Midbrain (tissue), 1 donor: ENCODE measurements at places on chromosomes 4 and X.

- DNase-seq: no peak
Observed at GRCh38 chr4:112282860-112283667, 2.6 kb downstream of the TIFA start.

DNA sequence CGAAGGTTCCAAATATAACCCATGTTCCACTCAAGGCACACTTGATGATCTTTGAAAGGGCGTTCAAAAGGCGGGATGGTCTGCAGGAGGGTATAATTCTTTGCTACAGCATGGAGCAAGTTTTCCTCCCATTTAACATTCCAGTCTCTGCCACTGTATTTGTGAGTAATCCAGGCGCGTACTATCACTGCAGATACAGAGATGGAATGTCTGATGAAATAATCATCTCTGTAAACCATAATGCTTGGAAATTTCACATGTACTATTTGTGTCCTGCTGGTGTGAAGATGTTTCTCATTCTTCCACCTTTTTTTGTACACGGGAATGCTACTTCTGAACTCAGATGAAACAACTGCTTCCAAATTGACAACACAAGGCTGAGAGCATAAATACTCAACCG lies 15.5 kb downstream of the SEL1L3 start:
- no peak for DNase-seq

GRCh38 chr4:147586032-147586431 lies 31.2 kb upstream of the TMEM184C start:
- DNase-seq: no peak

DNA sequence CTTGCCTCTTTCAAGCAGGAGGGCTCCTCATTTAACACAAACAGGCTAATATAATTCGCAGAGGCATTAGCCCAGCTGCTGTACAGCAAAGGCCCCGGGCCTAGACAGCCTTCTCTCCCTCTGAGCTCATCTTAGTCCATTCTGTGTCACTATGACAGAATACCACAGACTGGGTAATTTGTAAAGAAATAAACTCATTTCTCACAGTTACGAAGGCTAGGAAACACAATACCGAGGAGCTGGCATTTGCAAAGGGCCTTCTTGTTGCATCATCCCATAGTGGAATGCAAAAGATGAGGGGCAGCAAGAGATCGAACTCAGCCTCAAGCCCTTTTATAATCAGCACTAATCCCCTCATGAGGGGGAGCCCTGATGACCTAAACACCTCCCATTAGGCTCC lies 48.5 kb downstream of the TSPAN5 start:
- no peak for DNase-seq

- no peak for DNase-seq
Observed at GRCh38 chrX:25043192-25043591, 27.4 kb upstream of the ARX start.

DNA sequence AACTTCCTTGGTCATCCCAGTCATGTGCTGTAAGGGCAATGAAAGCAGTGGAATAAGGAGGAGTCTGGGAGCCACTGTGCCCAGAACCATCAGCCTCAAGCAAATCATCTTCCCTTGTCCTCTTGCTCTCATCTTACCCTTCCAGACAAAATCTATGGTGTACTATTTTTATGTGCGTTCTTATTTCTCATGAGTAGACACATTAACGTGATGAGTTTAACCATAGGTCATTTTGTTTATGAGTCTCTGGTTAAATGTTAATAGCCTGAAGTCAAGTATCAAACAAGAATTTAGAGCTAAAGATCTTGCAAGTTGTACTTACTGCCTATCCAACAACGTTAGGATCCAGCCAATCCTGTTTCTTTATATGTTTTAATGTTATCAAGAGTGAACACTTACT lies 495.3 kb downstream of the SPRY1 start:
- no peak for DNase-seq

- no peak for DNase-seq
Observed at GRCh38 chr4:44740201-44740600, 13.8 kb upstream of the GNPDA2 start.

- no peak for DNase-seq
Observed at GRCh38 chr4:164924670-164925238, 47.8 kb downstream of the APELA start.

DNA sequence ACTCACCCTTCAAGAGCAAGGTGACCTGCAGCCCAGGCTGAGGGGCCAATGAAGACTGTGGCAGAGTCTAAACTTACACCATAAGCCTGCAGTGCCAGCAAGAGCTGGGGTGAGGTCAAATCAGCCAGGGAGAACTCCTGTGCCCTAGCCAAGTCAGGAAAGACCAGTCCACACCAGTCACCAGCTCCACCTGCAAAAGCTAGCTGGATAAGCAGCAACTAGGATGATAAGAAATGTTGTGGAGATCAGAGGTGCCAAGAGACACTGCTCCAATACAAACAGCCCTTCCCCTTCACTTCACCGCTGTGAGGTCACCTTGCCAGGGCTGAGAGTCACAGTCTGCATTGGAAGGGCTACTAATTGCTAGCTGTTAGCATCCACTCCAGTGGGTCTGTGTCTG lies 31.3 kb downstream of the NIPAL1 start:
- DNase-seq: no peak

- no peak for DNase-seq
Observed at GRCh38 chr4:124321364-124321763, 391.2 kb downstream of the ANKRD50 start.

DNA sequence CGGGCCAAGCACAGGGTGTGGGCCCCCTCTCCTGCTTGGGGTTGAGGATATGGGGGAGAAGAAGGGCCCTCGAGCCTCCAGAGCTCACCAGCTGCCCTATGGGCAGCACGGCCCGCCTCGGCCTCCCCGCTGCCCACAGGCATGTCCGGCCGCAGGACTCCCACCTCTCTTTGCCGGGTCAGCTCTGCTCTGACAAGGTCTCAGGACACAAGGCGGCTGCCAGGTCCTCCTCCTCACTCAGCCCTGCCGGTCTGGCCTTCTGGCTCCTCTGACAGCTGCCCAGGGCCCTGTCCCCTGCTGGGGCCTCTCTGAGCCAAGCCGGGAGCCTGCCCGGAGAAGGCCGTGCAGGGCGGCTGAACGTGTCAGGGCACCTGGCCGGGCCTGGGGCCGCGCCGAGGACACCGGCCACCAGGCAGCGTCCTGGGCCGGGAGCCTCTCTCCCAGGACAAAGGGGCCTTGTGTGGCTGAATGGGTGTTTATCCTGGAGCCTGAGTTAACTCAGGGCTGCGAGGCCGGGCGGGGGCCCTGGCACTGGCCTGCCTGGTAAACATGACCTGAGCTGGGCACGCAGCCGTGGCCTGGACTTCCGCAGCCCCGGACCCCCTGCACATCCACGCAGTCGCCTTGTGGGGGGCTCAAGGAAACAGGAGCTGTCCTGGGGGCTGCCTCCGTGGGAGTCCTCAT lies 25.7 kb downstream of the TACC3 start:
- DNase-seq: peak; percentile 54

DNA sequence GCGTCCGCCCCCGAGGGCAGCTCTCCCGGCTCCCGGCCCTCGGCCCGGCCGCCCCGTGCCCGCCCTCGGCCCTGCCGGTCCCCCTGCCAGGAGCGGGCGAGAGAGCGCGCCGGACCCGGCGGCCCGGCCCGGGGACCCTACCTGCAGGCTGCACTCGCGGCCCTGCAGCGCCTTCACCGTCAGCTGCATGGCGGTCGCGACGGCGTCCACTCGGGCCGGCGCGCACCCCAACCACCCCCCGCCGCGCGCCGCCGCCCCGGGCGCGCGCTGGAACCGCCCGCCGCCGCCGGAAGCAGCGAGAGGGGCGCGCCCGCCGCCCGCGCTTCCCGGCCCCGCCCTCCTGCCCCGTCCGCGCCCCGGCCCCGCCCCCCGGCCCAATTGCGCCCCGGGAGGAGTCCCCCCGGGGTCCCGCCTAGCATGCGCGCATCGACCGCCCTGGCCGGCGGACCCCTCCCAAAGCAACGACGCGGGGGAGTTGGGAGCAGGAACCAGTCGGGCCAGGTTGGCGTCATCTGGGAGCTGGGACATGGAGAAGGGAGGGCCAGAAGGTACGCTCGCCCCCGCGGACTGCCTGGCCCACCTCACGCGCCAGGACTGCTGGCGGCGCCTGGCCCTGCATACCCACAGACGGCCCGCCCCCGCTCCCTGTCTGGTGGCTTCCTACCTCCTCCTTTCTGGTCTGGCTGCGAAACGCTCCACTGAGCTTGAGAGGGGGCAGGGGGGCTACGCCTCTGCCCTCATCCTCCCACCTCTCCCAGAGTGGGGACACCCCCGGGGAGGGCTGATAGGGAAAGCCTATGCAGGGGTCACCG lies at the start of gene UBL4A:
UBL4A (minus strand) TSS at position 220 of the 812 bp plus-strand sequence; CDS start at position 189, 31 bp downstream.
- peak; percentile 13 for DNase-seq

GRCh38 chr4:183374950-183375555 lies 52.8 kb upstream of the CLDN24 start:
- DNase-seq: no peak

- peak; percentile 3 for DNase-seq
Observed at GRCh38 chrX:82218361-82218760, 1016.5 kb downstream of the SH3BGRL start.

DNA sequence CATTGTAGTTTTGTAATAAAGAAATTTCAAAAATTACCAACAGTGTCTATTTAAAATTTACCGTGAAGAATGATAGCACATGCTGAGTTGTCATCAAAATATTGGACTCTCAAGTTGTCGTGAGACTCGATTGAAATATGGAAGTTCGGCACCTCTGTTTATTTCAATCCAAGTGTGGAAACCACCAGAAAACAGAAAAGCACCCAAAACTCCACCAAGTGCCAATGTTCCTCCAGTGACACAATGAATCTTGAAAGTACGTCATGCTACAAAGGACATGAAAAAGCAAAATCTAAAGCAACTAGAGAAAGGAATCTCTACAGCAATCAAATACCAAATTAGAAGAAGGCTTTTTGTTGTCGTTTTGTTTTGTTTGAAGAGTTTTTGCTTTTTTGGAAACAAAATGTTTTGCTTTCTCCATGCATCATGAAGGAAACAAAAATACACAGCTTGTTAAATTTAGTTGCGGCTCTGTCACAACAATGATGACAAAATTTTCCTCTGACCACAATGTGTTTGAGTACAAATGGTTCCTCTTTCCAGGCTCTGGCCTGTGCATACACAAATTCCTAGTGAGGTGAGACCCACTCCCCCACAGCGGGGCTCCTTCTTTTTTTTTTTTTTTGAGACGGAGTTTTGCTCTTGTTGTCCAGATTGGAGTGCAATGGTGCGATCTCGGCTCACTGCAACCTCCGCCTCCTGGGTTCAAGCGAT lies 9.6 kb upstream of the IL13RA1 start:
- DNase-seq: no peak

GRCh38 chr4:112076919-112077608 lies 68.2 kb upstream of the FAM241A start:
- DNase-seq: no peak

GRCh38 chr4:177671387-177671786 lies 229.2 kb upstream of the AGA start:
- DNase-seq: no peak

- DNase-seq: no peak
Observed at GRCh38 chr4:16969696-16970135, 71.3 kb upstream of the LDB2 start.

DNA sequence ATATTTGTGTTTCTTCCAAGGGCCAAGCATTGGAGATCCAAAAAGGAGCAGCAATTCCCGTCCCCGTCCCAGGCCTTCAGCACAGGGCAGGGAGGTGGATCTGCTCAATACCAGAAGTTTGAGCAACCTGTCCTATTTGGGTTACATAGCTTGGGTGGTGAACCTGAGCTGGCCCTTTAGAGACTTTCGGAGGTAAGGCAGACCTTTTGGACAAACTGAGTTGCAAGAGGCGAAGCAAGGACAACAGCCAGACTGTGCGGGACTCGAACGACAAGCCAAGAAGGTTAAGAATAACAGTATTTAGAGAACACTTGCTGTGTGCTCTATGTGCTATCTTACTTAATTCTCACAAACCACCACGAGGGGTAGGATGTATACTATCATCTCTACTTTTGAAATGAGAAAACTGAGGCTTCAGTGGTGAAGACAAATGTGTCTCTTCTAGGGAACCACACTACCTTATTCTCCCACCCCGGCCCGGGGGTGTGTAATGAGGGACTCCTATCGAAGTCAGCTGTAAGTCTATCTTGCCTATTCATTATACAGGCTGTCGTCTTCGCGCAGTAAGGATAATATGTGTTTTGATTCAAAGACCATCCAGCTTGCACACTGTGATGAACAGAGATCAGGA lies 1.3 kb downstream of the NOP14 start:
- no peak for DNase-seq

GRCh38 chrX:125422986-125423385 lies 103.3 kb downstream of the TEX13C start:
- DNase-seq: no peak

DNA sequence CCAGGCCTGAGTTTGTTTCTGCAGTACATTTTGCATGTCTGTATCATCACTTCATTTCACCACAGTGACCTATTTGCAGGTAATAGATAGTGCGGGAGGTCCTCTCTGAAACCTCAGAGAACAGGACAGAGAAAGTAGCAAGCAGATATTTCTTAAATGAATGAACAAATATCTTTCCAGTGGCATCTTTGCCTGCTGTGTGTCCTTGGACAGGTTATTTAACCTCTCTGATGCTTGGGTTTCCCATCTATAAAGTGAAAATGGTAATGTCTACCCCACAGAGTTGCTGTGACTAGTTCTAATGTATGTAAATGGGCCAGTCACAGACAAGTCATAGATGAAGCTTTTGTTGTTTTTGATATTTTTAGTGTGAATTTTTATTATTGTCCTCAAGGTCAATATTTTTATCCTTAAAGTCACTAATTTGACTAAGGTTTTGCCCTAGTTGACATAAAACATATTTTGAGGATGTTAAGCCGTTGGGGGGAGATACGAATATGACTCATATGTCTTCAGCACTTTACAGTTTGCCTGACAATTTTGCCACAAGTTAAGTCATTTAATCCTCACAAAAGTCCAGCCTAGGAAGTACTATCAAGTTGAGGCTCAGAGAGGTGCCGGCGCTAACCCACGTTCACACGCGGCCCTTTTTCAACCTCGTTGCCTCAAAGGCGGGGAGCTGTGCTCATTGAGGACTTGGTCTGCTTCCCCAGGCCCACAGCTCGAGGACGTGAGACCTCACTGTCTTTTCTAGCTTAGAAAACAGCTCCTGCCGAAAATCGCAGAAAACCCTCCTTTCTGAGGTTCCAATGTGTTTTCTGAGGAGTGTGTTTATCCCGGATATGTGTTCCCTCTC lies 126.7 kb upstream of the STX18 start:
- no peak for DNase-seq

- DNase-seq: no peak
Observed at GRCh38 chr4:10762561-10762960, 78.0 kb upstream of the CLNK start.

DNA sequence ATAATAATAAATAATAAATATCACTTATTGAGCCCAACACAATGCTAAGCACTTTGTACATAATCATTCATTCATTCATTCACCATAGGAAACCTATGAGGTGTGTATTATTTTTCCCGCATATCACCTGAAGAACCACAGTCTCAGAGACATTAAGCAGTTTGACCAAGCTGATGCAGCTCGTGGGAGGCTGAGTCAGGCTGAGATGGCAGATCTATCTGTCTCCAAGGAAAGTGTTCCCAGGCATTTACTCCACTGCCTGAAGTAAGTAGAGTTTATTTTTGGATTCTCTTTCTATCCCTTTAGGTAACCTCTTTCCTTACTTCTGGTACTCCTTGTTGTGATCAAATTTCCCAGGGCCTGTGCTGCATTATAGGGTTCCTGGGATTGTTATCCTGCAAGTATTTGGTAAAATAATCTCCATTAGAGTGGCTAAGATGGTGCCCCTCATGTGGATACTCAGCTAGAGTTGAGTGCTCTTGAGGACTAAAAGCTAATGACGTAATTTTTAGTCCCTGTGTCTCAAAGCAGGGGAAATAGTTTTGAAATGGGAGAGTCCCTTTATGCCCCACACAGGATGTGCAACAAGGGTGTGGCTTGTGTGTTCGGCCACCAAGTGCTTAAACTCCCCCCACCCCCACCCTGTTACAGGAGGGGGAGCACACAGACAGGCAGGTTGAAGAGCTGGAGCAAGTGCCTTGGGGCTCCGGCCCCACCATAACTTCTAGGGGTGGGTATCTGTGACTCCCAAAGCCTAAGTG lies 467.0 kb downstream of the STIM2 start:
- no peak for DNase-seq
